M059J (cell line): ENCODE measurements at places on chromosomes 16 and 17. TPM values are rescaled to one million over a fixed set of nuclear protein-coding genes. Genes with fewer than 3 reads are reported as not detected.

Gene CALB2
- 0.10 TPM in 1 of 2 replicates, not detected in the other for total RNA-seq

Gene NHLRC4
- total RNA-seq, result 0.12 TPM in 1 of 2 replicates, not detected in the other

Gene EPN2
- total RNA-seq, result 19.1 and 34.0 TPM in 2 replicates

Gene RAD51D
- 8.4 and 10.0 TPM in 2 replicates for total RNA-seq

DNA sequence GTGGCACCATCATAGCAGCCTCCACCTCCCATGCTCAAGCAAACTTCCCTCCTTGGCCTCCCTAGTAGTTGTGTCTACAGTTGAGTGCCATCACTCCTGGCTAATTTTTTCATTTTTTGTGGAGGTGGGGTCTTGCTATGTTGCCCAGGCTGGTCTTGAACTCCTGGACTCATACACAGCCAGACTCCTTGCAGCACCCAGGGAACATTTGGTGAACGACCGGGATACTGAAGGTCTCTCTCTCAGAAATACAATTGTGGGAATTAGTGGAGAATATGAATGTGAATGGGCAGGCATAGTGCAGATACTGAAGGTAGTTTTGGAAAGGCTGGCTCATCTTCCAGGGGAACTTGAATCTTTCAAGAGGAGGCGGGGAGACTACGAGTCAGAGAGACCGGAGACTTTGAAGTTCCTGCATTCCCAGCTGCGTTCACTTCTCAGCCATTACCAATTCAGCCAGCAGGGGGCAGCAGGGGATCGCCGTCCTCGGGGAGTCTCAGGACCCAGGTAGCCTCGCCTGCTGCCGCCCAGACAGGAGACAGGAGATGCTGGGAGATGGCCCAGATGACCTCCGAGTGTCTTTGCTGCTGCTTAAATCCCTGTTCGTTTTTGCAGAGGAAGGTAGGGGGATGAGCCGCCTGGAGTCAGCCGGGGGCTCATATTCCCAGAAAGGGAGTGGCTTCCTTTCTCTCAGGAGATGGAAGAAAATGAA lies 68.6 kb downstream of the HAPSTR1 start:
- DNase-seq, result peak; percentile 62

- no peak for DNase-seq
Observed at GRCh38 chr17:31130286-31131224, 35.8 kb downstream of the NF1 start.

DNA sequence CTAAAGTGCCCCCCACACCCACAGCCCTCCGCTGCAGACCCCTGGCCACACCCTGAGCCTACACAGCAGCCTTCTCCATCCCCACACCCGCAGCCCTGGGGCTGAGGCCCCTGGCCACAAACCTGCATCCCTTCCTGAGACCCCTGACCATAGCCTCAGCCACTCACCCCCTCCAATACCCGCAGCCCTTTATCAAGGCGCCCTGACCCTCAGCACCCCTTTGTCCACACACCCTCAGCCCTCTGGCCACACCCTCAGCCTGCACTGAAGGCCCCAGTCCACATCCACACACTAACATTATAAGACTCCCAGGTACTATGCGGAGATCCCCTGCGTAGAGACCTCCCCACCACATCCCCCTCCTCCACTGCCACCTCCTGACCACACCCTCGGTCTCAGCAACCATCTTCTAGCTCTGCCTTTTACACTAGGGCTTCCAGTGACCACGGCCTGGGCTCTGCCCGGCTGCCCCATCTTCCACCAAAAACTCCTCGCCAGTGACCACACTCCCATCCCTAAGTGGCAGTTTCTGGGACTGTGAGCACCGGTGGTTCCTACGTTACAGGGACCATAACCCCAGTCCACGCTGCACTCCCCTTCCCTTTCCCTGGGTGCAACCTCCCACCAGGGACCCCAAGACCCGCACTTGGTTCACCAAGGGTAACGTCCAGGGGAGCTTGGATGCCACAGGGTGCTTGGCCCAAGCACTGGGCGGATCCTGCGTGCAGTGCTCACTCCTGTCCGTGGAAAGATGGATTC lies 818 bp downstream of the TPPP3 start:
- no peak for DNase-seq

DNA sequence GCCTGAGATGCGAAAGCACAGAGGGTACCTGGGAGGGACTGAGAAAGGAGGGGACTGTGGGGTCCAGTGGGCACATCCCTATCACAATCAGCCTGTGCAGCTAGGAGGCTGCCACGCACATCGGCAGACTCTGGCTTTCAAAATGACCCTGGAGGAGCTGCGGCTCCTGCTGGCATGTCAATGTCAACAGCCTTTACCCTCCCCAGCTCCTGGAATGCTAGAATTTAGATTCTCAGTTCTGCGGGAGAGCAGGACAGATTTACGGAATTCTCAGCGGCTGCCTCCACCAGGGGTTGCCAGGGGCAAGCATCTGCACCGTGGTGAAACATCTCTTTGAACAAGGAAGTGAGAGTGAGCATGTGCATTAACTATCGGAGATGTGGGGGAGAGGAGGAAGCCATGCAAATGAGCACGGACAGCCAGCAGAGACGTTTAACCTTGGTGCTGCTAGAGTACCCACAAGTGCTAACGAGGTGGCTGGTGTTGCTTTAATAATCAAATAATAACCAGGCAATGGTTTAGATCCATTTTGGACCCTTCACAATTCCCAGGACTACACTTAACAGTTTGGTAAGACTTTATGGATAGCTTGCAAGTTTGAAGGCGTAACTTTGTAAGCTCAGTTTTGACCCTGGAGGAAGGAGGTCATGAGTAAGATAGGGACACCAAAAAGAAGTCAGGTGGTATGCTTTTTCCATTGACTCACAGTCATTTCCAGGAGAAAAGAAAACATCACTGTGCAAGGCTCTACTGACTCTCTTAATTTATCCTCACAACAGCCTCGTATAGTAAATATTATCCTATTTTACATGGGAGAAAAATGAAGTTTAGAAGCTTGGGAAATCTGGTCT lies 54.1 kb downstream of the XYLT1 start:
- DNase-seq, result peak; percentile 81

DNA sequence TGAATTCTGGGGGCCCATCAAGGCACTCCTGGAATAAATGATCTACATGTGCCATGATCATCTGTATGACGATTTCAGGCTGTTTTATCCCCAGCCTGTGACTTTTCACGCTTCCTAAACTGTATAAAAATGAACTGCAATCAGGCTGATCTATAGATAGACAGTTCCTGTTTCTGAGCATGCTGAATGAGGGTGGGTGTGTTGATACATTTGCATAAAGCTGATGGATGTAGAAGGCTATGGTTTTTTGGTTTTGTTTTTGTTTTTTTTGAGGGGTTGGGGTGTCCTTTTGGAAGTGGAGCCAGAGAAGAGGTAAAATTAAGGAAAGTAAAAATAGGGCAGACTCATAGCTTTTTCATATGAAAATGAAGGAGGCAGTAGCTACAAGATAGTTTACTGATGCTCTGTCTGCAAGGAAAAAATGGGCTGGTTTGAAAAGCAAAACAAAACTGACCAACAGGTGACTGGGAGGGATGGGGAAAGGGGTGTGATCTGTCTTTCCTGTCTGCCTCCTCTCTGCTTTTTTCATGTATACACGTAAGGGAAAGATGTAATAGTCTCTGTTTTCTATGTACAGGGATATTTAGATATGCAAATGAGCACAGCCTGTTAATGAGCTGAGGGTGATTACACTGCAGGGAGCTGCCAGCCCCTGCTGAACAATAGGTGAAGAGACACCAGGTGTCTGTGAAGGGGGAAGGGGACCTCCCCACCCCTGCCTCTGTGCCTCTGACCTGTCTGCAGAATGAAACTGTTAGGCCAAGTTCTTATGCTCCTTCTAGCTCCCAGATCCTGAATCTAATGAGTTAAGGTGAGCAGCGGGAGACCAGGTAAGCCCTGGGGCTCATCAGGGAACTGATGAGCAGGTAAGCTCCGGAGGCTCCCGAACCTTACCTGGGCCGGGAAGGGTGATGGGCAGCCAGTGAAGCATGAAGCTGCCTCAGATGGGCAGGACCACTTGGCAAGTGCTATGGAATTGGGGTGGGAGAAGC lies 46.6 kb upstream of the LYRM9 start:
- DNase-seq, result no peak

- peak; percentile 44 for DNase-seq
Observed at GRCh38 chr17:10614536-10615155, 42.5 kb downstream of the MYH3 start.

DNA sequence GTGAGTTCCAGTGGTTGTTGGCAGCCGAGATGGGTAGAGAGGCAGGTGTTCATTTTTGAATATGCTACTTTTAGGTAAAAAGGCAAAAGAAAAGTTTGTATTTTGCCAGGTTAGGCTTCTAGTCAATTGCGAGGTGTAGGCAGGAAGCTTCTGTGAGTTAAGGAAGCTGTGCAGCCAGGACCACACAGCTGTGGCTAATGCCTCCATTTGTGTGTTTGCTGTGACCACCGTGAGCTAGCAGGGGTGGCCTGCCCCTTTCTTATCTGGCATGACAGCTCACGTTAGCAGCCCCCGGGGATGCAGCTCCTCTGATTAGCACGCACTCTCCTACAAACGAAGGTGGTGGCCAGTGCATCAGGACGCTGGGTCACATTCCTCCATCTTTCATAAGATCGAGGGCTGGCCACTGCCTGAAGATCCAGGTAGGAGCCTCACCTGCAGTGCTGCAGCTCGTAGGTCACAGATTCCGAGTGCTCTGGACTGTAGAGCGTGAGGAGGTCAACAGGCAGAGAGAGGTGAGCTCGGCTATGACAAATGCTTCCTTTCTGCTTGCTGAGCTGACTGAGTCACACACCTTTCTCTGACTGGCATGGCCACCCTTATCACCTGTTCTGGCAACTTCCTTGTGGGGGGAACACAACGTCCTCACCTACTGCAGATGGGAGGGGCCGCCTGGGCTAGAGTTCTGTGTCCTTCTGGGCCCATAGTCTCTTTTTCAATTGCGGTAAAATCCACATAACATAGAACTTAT lies 244.4 kb downstream of the HS3ST3B1 start:
- no peak for DNase-seq

Gene ABCC3
- 9.3 and 13.3 TPM in 2 replicates for total RNA-seq

Gene PRPSAP2
- total RNA-seq, result 36.6 and 50.3 TPM in 2 replicates

GRCh38 chr16:87782033-87782432 lies 16.2 kb upstream of the KLHDC4 start:
- DNase-seq, result no peak

GRCh38 chr16:49024896-49025295 lies 256.7 kb downstream of the CBLN1 start:
- DNase-seq, result peak; percentile 49

GRCh38 chr16:89374393-89374960 lies 115.9 kb downstream of the ANKRD11 start:
- DNase-seq, result no peak

Gene ABCC6
- 3.6 and 3.9 TPM in 2 replicates for total RNA-seq

DNA sequence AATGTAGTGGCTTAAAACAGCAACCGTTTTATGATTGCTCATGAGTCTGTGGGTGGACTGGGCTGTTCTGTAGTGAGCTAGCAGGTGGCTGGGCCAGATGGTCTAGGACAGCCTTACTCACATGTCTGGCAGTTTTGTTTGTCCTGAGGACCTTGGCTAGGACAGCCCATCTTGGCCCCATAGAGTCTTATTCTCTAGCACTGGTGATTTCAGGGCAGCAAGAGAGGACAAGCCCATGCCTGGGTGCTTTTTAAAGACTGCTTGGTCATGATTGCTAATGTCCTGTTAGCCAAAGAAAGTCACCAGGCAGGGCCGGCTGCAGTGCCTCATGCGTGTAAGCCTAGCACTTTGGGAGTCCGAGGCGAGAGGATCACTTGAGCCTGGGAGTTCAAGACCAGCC lies 139.8 kb downstream of the KATNIP start:
- DNase-seq, result no peak

- DNase-seq, result no peak
Observed at GRCh38 chr16:61364990-61365389, 671.2 kb downstream of the CDH8 start.

GRCh38 chr17:66903781-66904180 lies 60.7 kb upstream of the CACNG4 start:
- DNase-seq, result no peak

GRCh38 chr16:72013389-72013788 lies 4.8 kb downstream of the DHODH start:
- peak; percentile 69 for DNase-seq

Gene CRISPLD2
- 22.7 and 37.3 TPM in 2 replicates for total RNA-seq

DNA sequence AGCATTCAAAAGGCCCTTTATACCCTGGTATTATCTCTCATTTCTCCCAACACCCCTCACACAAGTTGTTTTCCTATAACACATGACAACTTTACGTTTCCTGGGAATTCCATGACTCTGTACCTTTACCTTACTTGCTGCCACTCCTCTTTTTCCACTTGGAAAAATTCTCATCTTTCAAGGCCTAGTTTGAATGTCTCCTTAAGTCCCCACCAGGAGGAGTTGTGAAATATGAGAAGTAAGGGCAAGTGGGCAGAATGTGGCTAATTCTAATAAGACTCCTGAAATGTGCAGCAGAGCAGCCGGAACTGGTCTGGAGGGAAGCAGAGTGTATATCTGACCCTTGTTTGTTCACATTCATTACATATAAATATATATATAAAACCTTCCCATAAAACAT lies 39.7 kb downstream of the BRCA1 start:
- peak; percentile 9 for DNase-seq

DNA sequence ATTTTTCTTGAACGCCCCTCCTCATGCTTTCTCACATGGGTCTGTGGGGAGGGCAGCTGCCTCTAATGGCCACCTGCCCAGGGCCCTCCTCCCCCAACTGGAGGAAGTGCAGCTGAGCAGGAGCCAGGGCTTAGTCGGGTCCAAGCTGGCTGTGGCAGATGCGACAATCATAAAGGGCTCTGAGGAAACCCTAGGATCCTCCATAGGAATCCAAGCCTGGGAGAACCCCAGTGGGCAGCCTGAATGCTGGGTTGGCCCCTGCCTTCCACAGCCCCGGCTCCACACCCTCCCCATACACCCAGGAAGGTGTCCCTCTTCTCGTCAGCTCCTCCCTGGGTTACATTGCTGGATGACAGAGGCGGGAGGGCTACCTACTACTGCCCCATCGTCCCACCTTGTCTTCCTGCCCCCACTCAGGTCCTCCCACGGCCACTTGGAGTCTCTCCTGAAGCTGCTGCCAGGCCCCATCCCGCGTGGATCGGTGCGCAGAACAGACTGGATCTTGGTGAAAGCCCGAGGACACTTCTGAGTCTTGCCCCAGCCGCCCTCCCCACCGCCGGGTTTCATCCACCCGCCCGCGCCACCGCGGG lies 15.6 kb upstream of the CBFB start:
- DNase-seq, result no peak
